ENCODE measurements at places on chromosomes 12 and 14.
A peak's percentile ranks its signal among the peaks of the same experiment; 100 is the strongest.

GRCh38 chr12:55658635-55659391, 22.1 kb downstream of the OR10P1 start:
- no peak for DNase-seq
- H3K4me1 ChIP-seq: no peaks in the 10 kb centered on the region

DNA sequence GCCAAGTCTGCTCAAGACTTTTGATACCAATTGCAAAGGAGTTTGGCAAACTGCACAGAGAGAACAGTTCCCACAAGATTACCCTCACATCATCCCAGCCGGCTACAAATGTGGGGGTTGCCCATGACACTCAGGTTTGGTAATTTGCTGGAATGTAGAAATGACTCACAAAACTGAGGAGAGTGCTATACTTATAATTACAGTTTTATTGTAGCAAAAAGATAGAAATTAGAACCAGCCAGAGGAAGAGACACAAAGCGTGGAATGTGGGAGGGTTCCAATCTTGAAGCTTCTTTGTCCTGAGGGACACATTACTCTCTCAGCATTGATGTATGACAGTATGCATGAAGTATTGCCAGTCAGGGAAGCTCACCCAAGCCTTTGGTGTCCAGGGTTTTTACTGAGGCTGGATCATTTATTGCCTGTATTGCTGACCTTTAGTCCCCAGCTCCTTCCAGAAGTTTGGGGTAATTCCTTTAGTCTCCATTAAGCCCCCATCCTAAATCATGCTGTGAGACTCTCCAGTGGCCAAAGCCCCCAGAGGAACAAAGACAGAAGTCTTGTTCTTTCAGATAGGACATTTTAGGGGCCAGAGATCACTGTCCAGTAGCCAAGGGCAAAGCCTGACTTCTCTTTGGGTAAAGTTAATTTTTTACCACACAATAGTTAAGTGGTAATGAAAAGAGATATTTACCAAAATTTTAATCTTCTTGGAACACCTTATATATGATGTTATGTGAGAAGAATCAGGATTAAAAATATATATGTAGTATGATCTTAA, 9.9 kb downstream of the TBK1 start:
- H3K4me3 ChIP-seq: no peak overlapping the region
- H3K4me1 ChIP-seq: peaks cover 22% of the 10 kb centered on the region
- DNase-seq: peak; percentile 13
- no peaks in the 10 kb centered on the region for H3K27me3 ChIP-seq
- H3K27ac ChIP-seq: no peak overlapping the region

- no peak overlapping the region for H3K4me3 ChIP-seq
- no peak overlapping the region for H3K27ac ChIP-seq
- H3K36me3 ChIP-seq: no peaks in the 10 kb centered on the region
- DNase-seq: no peak
- H3K4me1 ChIP-seq: no peaks in the 10 kb centered on the region
Measured at GRCh38 chr12:40586823-40587222, 105.4 kb upstream of the CNTN1 start.

DNA sequence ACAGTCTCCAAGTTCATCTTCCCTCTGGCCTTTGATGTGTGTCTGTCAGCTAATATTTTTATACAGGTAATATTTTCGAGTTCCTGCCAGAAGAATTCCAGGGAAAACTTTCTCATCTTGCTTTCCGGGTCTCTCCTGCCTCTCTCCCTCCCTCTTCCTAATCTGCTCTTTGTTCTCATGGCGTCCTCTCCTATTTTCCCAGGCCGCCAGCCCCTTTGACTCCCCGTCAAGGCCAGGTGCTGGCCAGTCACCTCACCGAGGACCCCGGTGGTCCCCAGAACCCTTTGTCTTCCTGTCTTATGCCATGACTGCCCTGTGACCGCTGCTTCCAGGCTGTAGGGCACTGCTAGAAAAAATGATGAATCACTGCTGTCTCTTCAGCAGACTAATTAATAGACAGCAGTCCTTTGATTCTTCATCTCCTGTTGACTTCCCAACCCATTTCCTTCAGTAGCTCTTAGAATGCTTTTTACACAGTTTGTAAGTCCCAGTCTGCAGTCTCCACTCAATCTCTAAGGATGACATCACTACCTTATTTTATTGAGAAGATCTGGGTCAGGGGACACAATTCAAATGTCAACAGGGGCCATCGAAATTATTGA, 40.7 kb downstream of the PPFIBP1 start:
- no peak overlapping the region for H3K4me3 ChIP-seq
- H3K36me3 ChIP-seq: no peaks in the 10 kb centered on the region
- no peak overlapping the region for H3K27ac ChIP-seq
- no peak for DNase-seq

DNA sequence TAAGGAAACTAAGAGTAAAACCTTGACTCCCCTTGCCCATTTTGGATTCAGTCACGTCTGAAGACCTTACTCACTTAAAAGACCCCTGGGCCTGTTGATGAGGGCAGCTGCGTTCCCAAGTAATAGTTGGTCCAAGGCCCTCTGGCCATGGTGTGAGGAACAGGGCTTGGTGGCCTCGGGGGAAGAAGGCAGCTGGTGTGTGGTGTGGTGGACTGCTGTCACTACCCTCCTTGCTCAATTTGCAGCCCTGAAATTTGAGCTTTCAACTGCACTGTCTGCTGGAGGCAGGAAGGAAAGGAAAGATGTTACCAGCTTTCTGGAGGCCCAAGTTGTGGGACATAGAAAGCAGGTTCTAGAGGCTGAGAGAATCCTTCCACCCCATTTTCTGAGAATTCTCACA, 128.2 kb downstream of the SLC38A6 start:
- H3K4me3 ChIP-seq: no peak overlapping the region
- H3K27ac ChIP-seq: no peak overlapping the region
- DNase-seq: no peak
- H3K27me3 ChIP-seq: peaks cover 4% of the 10 kb centered on the region
- H3K36me3 ChIP-seq: no peaks in the 10 kb centered on the region
- peaks cover under 1% of the 10 kb centered on the region for H3K4me1 ChIP-seq

GRCh38 chr12:10652192-10652591, 21.7 kb downstream of the STYK1 start:
- DNase-seq: no peak
- H3K27ac ChIP-seq: no peak overlapping the region
- H3K4me1 ChIP-seq: no peaks in the 10 kb centered on the region
- no peak overlapping the region for H3K4me3 ChIP-seq
- H3K36me3 ChIP-seq: no peaks in the 10 kb centered on the region
- peaks cover 6% of the 10 kb centered on the region for H3K27me3 ChIP-seq

GRCh38 chr12:66059666-66060065, 70.9 kb downstream of the LLPH start:
- no peak for DNase-seq
- H3K27me3 ChIP-seq: peaks cover 8% of the 10 kb centered on the region
- H3K36me3 ChIP-seq: no peaks in the 10 kb centered on the region
- H3K27ac ChIP-seq: no peak overlapping the region
- H3K4me3 ChIP-seq: no peak overlapping the region
- H3K4me1 ChIP-seq: no peaks in the 10 kb centered on the region

GRCh38 chr12:85971800-85972199, 97.7 kb downstream of the NTS start:
- DNase-seq: no peak
- H3K27ac ChIP-seq: no peak overlapping the region
- H3K4me3 ChIP-seq: no peak overlapping the region
- H3K4me1 ChIP-seq: no peaks in the 10 kb centered on the region

- H3K27me3 ChIP-seq: no peaks in the 10 kb centered on the region
- H3K36me3 ChIP-seq: no peaks in the 10 kb centered on the region
- DNase-seq: no peak
- no peak overlapping the region for H3K27ac ChIP-seq
- no peak overlapping the region for H3K4me3 ChIP-seq
Measured at GRCh38 chr14:47150267-47150666, 498.7 kb upstream of the RPL10L start.

- no peaks in the 10 kb centered on the region for H3K27me3 ChIP-seq
- peaks cover 5% of the 10 kb centered on the region for H3K36me3 ChIP-seq
- H3K27ac ChIP-seq: peak overlapping the region; percentile 82
- DNase-seq: peak; percentile 87
- no peak overlapping the region for H3K4me3 ChIP-seq
Measured at GRCh38 chr14:95442633-95443021, 73.8 kb downstream of the SYNE3 start.
